ENCODE measurements at places on chromosomes 7 and 10.

DNA sequence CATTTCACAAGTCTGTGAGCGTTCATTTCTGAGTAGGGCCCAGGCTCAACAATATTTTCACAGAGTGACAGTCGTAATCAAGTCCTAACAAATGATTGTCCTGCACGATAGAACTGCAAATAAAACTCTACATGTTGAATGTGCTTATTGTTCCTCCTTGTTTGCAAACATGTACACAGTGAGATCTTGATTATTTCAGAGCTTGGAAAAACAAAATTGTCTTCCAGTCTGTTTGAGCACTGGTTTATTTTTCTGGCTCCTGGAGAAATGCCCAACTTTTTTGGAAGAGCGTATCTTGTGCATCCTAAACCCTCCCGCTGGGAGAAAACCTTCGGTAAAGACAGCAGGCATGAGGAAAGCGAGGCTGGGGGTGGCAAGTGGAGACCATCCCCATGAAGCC lies 91.1 kb downstream of the TEX36 start:
- DNase-seq: no peak

DNA sequence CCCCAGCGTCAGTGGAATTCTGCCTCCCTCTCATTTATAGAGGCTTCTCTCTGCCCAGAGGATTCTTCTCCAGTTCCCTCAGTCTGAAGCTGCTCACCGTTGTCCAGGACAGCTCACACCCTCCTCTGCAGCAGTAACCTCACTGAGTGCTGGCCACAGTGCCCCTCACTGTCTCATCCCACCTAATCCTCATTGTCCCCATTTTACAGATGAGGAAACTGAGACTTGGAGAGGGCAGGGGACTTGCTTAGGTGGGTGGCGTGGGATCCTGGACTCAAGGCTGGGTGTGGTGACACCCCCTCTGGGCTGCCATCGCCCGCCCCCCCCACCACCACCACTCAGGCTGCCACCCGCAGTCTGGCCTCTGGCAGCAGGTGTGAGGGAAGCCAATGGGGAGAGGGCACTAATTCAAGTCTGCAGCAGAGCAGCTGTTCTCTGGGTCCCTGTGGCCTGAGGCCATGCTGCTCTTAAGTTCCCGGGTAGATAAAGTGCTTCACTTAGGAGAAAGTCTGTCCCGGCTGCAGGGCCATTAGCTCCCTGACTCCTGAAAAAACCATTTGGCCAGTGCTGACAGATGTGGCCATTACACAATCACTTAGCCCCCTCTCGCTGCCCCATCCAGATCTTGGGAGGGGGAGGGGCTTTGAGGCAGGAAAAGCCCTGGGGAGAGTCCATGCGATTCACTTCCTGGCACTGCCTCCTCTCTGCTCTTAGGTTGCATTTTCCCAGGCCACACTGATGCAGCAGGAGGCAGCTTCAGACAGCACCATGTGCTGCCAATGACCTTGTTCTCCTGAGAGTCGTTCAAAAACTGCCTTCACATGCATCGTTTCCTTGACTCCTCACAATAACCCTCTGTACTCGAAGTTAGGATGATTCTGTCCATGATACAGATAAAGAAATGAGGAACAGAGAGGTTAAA lies 36.3 kb downstream of the DRGX start:
- DNase-seq: no peak

DNA sequence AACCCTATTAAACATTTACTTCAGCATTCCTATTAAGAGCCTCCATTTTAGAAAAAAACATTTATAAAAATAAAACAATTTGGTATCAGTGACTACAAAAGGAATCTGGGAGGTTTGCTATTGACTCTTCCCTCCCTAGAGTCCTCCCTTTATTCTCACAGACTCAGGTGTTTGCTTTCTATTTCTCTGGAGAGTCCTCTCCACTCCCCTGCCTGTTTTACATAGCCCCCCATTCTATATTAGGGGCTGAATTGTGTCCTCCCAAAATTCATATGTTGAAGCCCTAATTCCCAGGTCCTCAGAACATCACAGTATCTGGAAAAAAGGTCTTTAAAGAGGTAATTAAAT lies 69.8 kb downstream of the COA1 start:
- no peak for DNase-seq

GRCh38 chr7:85156661-85157208 lies 30.1 kb downstream of the SEMA3D start:
- DNase-seq: no peak

- DNase-seq: no peak
Observed at GRCh38 chr7:70570029-70570428, 561.9 kb upstream of the GALNT17 start.

GRCh38 chr10:73480158-73480557 lies 15.7 kb downstream of the PPP3CB start:
- DNase-seq: peak; percentile 34

DNA sequence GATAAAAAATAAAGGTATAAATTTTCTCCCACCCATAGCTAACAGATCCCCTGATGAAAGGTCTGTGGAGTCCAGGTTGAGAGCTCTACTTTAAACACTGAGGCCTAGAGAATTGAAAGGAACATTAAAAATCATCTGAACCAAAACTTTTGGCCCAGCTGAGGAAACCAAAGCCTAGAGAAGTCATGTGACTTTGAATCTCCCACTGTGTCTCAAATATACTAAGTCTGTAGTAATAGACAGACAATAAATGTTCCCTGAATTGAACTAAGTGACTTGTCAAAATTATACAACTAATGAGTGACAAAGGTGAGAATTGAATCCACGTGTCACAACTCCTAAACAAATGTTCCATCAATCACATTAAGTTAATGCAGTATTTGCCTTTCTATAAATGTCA lies 5.7 kb downstream of the GBX1 start:
- DNase-seq: no peak
